ENCODE measurements at places on chromosomes 13 and 19. TPM values are rescaled to one million over a fixed set of nuclear protein-coding genes. Genes with fewer than 3 reads are reported as not detected.
A peak's percentile ranks its signal among the peaks of the same experiment; 100 is the strongest.

Gene GAPDHS
- not detected for total RNA-seq

Gene LMTK3
- 1.7 TPM for total RNA-seq

Gene ELSPBP1
- total RNA-seq, result not detected

Gene RDH8
- total RNA-seq, result not detected

Gene MEGF8
- total RNA-seq, result 16.5 TPM

DNA sequence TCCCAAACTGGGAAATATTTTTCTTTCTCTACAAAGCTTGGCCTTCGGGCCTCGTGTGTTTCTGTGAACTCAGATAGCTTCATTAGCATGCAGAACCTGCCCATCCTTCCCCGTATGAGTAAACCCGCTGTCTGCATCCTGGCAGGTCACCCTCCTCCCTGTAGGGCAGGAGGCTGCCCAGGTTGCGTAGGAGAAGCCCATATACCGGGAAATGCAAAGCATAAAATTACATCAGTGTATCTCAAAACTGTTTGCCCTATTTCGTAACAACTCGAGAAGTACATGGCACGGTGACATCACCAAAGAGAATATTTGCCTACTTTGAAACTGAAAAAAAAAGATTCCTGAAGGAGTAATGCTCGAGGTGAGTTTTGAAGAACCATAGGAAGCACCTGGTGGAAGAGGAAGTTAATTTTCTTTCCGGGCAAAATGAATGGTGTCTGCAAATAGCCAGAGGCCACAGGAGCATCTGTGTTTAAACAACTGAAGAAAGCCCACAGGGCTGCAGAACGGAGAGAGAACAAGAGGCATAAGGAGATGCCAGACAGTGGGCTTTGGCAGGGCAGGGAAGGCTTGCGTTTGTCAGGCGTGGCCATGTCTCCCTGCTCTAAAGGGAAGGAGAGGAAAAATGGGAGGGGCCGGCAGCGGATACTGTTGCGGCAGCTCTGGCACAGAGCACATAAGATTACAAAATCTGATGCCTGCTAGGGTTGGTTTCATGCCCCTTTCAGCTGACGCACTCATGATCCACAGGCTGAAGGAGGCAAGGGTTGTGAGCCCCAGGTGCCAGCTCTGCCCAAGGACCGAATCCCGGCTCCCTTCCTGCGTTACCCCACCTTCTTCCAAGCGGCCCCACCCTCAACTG, 81.4 kb downstream of the IRS2 start:
- no peak overlapping the region for H3K4me3 ChIP-seq
- H3K36me3 ChIP-seq, result no peaks in the 10 kb centered on the region
- H3K27ac ChIP-seq, result peak overlapping the region; percentile 36
- no peaks in the 10 kb centered on the region for H3K4me1 ChIP-seq
- H3K27me3 ChIP-seq, result no peaks in the 10 kb centered on the region

- no peak for DNase-seq
- no peak overlapping the region for H3K27ac ChIP-seq
- no peaks in the 10 kb centered on the region for H3K36me3 ChIP-seq
- H3K4me3 ChIP-seq, result no peak overlapping the region
These were observed 125.9 kb downstream of the SUCLA2 start for GRCh38 chr13:47875201-47875600.

DNA sequence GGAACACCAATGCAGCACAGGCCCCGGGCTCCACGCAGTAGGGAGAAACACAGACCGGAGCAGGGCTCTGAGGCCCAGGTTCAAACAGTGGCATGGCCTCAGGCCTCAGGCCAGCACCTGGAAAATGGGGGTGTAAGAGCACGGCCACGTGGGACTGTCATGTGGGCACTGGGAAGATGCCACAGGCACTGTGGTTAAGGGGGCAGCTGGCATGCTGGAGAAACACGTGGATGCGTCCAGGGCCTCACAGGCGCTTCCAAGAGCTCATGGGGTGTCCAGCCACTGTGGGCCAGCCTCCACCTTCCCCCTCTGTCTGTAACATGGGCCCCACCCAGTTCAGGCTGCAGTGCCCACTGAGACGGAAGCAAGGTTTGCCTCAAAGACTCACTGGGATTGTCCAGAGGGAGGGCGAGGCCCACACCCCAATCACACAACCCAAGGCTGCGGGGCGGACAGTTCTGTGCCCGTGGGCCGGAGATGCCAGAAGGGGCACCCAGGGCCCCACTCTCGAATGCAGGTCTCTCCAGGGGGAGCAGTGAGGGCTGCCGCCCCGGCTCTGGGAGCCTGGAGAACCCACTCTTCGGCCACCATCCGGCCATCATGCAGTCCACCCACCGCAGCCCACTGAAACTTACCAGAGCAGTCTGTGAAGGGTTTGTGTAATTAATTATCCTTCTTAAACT, 6.3 kb upstream of the MBD3 start:
- DNase-seq, result no peak
- no peak overlapping the region for H3K4me3 ChIP-seq
- peaks cover 10% of the 10 kb centered on the region for H3K4me1 ChIP-seq
- H3K36me3 ChIP-seq, result peaks cover 6% of the 10 kb centered on the region
- no peak overlapping the region for H3K27ac ChIP-seq

GRCh38 chr13:30580852-30581502, 36.7 kb upstream of the USPL1 start:
- DNase-seq, result no peak
- H3K4me1 ChIP-seq, result no peaks in the 10 kb centered on the region
- H3K27ac ChIP-seq, result no peak overlapping the region
- H3K36me3 ChIP-seq, result no peaks in the 10 kb centered on the region
- no peaks in the 10 kb centered on the region for H3K27me3 ChIP-seq

DNA sequence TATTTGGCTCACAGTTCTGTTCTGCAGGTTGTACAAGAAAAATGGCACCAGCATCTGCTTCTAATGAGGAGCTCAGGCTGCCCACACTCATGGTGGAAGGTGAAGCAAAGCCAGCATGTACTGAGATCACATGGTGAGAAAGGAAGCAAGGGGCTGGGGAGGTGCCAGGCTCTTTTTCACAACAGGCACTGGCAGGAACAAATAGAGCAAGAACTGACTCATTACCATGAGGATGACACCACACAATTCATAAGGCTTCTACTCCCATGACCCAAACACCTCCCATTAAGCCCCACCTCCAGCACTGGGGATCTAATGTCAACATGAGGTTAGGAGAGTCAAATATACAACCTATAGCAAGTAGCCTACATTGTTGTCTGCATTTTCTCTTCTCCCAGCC, 522.6 kb downstream of the RFC3 start:
- no peaks in the 10 kb centered on the region for H3K27me3 ChIP-seq
- no peaks in the 10 kb centered on the region for H3K4me1 ChIP-seq
- H3K27ac ChIP-seq, result no peak overlapping the region
- DNase-seq, result no peak

DNA sequence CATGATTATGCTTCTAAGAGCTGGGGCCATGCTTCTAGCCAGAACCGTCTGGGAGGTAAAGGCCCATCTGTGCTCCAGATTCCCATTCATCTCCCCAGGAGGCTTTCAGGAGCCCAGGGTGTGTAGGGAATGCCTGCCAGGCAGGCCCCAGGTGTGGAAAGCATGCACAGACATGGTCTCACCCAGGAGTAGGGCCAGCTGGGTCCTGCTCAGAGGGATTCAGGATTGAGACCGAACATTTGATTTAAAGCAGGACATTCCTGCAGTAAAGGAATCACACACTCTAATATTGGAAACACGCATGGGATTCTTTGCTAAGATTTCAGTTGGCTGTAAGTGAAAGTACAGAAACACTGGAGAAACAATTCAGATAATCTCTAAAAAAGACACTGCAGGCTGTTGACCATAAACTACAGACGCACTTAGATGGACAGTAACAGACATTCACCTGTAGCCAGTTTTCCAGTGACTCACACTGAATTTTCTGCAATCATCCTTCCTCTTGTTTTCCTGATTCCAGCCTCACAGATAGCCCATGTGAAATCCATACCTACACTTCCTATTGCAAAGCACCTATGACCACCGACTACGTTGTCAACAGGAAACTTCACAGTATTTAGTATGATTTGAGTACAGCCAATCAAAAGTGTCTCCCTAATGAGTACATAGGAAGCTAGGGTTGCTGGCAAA, 257.8 kb downstream of the TBC1D4 start:
- H3K4me3 ChIP-seq, result no peak overlapping the region
- no peak for DNase-seq
- H3K27ac ChIP-seq, result no peak overlapping the region
- H3K27me3 ChIP-seq, result no peaks in the 10 kb centered on the region
- no peaks in the 10 kb centered on the region for H3K36me3 ChIP-seq
- no peaks in the 10 kb centered on the region for H3K4me1 ChIP-seq

- H3K4me3 ChIP-seq, result no peak overlapping the region
- H3K27me3 ChIP-seq, result peaks cover 50% of the 10 kb centered on the region
- no peak overlapping the region for H3K27ac ChIP-seq
- H3K4me1 ChIP-seq, result peaks cover 12% of the 10 kb centered on the region
- no peaks in the 10 kb centered on the region for H3K36me3 ChIP-seq
These were observed 4.2 kb upstream of the PDX1 start for GRCh38 chr13:27915301-27916207.

DNA sequence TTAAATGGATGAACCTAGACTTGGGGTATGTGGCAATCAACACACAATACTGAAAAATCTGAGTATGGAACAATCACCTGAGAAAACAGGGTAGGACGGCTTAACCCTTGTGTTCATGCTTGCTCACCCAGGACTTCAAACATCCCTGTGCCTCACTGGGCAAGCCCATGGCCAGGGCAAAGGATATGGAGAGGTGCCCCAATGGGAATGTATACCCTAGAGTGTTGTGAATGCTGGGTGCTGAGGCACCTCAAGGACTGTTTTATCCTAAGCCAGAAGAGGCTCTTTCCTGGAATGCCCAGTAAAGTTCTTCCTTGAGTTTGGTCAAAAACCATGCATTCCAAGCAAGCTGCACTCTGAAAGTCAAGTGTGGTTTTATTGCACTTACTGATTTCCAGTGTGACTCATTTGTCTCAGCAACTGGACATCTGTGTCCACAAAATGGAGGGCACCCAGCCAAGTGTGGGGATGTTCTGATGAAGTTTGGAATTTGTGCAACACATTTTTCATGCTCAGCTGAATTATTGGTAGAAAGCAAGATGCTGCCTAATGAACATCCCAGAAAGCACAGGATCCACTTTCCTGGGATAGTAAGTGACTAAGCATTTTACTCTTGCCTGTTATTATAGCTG, 531.3 kb downstream of the RFC3 start:
- H3K4me1 ChIP-seq, result no peaks in the 10 kb centered on the region
- H3K4me3 ChIP-seq, result no peak overlapping the region
- H3K27me3 ChIP-seq, result no peaks in the 10 kb centered on the region
- peak; percentile 35 for DNase-seq
- no peak overlapping the region for H3K27ac ChIP-seq
- no peaks in the 10 kb centered on the region for H3K36me3 ChIP-seq

- H3K4me1 ChIP-seq, result no peaks in the 10 kb centered on the region
- no peaks in the 10 kb centered on the region for H3K27me3 ChIP-seq
- no peak for DNase-seq
These were observed 32.3 kb upstream of the MYCBP2 start for GRCh38 chr13:77359171-77359570.

DNA sequence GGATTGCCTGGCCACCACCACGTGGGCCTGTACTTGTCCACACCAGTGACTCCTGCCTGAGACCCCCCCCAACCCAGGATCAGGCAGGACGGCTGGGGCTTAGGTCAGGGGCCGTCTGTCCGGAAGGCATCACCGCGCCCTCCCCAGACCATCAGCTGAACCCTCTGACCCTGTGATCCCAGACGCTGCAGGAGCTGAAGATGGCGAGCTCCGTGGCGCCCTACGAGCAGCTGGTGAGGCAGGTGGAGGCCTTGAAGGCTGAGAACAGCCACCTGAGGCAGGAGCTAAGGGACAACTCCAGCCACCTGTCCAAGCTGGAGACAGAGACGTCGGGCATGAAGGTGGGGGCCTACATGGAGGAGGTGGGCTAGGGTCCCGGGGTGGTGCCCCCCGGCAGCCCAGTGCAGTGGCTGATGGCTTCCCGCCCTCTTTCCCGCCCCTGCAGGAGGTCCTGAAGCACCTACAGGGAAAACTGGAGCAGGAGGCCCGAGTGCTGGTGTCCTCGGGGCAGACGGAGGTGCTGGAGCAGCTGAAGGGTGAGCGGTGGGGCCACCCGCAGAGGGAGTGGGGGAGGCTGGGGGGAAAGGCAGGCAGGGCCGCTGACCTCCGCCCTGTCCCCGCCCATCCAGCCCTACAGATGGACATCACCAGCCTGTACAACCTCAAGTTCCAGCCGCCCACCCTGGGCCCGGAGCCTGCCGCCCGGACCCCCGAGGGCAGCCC, 3.0 kb downstream of the APC2 start:
- no peak for DNase-seq
- peaks cover 92% of the 10 kb centered on the region for H3K27me3 ChIP-seq
- H3K4me1 ChIP-seq, result peaks cover 3% of the 10 kb centered on the region
- H3K27ac ChIP-seq, result no peak overlapping the region
- H3K4me3 ChIP-seq, result no peak overlapping the region

DNA sequence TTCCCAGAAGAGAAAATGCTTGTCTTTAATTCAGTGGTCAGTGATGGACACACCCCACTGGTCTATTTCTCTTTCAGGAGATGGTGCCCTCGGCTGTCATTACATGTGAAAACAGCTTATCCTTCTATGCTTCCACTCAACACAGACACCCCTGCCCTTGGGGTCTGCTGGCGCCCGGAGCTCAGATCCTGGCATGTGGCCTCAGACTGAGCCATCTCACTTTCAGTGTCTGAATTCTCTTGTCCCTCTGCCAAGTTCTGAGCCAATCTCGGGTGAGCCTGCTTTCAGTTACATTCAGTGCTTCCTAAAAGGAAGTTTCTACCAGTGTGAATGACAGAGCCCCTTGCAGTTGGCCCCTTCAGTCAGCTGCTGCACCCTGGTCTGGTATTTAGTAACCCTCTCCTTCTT, 293.6 kb downstream of the DNAJC15 start:
- H3K36me3 ChIP-seq, result no peaks in the 10 kb centered on the region
- H3K4me1 ChIP-seq, result no peaks in the 10 kb centered on the region
- H3K4me3 ChIP-seq, result no peak overlapping the region
- DNase-seq, result no peak
- no peaks in the 10 kb centered on the region for H3K27me3 ChIP-seq

DNA sequence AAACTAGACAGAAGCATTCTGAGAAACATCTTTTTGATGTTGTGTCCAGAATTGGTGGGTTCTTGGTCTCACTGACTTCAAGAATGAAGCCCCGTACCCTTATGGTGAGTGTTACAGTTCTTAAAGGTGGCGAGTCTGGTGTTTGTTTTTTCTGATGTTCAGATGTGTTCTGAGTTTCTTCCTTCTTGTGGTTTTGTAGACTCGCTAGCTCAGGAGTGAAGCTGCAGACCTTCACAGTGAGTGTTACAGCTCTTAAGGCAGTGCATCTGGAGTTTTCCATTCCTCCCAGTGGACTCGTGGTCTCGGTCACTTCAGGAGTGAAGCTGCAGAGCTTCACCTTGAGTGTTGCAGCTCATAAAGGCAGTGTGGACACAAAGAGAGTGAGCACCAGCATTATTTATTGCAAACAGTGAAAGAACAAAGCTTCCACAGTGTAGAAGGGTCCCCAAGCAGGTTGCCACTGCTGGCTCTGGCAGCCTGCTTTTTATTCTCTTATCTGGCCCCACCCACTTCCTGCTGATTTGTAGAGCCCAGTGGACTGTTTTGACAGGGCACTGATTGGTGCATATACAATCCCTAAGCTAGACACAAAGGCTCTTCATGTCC, 1820.8 kb downstream of the UQCRFS1 start:
- no peaks in the 10 kb centered on the region for H3K36me3 ChIP-seq
- H3K4me1 ChIP-seq, result no peaks in the 10 kb centered on the region
- no peak overlapping the region for H3K4me3 ChIP-seq
- no peaks in the 10 kb centered on the region for H3K27me3 ChIP-seq

- no peaks in the 10 kb centered on the region for H3K27me3 ChIP-seq
- no peaks in the 10 kb centered on the region for H3K4me1 ChIP-seq
- H3K36me3 ChIP-seq, result no peaks in the 10 kb centered on the region
These were observed 49.0 kb upstream of the ZNF780A start for GRCh38 chr19:40139533-40140287.
